ENCODE measurements at places on chromosomes 16 and 17.

DNA sequence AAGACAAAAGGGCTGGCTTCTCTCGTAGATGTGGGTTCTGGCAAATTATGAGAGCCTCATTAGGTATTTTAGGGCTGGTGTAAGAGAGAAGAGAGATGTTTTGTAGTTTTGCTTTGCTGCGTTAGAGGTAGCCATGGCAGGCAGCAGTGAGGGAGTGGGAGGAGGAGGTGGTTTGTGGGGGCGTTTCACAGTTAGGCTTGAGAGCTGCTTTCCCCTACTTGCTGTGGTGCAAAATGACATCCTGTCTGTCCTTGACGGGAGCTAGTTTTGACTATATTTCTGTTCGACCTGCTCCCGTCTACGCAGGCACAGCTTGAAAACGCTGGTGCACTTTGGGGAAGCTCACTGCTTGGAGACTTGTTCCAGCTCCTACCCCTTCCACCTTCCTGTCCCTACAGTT is 75.5 kb downstream of the SLC5A11 start:
- DNase-seq, result peak; percentile 4

GRCh38 chr17:21278450-21279197 is 5.9 kb upstream of the MAP2K3 start:
- DNase-seq, result no peak

- DNase-seq, result no peak
Observed at GRCh38 chr16:84281074-84281473, 13.6 kb upstream of the WFDC1 start.

DNA sequence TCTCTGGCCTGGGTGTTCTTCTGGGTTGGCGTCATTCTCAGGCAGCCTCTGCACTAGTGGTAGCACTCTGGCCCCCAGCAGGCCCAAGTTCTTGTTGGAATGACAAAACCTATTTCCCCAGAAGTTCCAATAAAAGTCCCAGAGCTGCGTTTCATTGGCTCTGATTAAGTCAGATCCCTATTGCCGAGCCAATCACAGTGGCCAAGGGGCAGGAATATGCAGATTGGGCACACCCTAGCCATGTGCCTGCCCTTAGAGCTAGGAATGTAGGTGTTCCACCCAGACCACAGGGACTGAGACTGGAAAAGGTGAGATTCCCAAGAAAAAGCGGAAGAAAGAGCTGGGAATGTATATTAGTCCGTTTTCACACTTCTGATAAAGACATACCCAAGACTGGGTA is 44.9 kb upstream of the POLR3E start:
- DNase-seq, result no peak

DNA sequence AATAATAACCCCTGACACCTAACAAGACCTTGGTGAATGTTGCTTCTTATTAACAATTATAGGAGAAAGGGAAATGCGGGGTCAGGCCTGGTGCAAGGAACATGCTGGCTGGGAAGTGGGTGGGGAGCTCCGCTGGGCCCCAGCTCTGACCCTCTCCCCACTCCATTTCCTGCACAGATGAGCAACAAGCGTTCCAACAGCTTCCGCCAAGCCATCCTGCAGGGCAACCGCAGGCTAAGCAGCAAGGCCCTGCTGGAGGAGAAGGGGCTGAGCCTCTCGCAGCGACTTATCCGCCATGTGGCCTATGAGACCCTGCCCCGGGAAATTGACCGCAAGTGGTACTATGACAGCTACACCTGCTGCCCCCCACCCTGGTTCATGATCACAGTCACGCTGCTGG is 23.0 kb downstream of the RHBDL3 start:
- no peak for DNase-seq

GRCh38 chr16:81633147-81633619 is 145.9 kb upstream of the PLCG2 start:
- DNase-seq, result no peak

DNA sequence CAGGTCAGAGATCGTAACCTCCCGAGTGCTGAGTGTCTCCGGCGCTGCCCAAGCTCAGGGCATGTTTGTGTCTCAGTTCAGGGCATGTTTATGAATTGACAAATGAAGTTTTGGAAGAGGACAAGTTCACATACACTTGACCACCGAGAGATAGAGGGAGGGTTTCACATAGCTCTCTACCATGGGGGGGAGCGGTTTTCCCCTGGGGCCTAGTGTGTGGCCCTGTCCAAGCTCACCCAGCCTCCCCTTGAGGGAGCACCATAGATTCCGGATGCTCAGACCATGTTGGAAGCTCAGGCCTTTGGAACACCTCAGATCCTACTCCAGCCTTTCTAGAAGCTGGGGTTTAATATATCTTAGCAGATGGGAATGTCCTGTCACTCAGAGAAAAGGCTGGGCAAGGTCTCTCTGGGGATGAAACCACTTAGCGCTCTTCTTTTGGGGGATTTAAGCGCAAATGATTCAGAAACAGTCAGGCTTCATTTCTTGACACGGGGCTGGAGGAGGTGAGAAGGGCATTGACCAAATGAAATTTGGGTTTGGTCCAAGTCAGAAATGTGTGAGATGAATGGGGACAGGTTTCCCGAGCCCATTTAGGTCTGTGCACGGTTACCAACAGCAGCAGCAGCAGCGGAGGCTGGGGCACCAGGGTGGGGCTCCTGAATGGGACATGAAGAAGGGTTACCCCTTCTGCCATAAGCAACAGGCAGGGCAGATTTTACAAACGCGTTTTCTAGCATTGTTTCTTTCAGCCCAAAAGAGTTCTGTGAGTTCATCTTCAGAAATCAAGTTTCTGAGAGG is 96.6 kb downstream of the METRNL start:
- DNase-seq, result no peak

- DNase-seq, result no peak
Observed at GRCh38 chr17:13593757-13594156, 8.0 kb downstream of the HS3ST3A1 start.

DNA sequence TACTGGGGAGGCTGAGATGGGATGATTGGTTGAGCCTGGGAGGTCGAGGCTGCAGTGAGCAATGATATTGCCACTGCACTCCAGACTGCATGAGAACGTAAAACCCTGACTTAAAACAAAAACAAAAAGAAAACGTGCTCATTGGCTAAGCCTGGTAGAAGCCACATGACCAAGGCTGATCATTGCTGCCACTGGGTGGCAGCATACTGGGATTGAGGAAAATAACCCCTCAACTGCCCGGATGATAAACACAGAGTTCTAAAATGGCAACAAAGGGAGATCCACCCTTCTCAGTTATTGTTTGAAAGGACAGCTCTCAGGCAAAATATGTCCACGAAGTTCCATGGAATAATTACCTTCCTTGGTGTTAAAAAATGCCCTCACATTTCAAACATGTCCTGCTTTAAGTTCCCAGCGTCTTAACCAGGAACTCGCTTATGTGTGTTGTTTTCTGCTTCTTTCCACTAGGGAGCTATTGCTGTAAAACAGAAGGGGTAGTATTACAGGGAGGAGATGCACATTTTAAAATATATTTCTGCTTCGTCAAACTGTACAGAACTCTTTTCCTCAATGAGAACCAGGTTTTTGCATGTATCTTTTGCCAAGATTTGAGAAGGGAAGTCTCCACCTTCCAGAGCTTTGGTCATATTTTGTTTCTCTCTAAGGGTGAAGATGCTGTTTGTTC is 675.3 kb downstream of the MAF start:
- DNase-seq, result peak; percentile 19

All from stimulated activated CD8-positive, alpha-beta memory T cell treated with anti-CD3 and anti-CD28 coated beads, Interleukin-4, amount 100 ng/mL, for 24 hours (primary cell).